ENCODE measurements at places on chromosomes 3 and 15.

GRCh38 chr3:37952564-37952963 lies 38.0 kb upstream of the VILL start:
- no peak for DNase-seq

DNA sequence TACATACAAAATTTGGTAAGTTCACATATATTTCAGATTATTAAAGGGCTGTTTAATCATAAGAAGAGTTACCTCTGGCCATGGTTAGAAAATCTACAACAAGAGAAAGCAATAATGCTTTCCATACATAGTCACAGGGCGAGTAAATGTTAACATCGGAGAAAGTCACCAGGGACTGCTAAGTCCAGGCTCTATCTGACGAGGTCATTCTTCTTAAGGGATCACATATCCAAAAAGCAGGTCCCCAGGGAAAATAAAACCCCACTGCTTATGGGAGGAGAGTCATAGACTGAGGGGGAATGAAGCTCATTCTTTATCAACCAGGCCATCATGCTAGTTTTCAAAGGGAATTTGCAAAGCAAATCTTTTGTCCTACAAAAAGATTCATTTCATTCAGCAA lies 3.1 kb downstream of the PCYT1A start:
- no peak for DNase-seq

DNA sequence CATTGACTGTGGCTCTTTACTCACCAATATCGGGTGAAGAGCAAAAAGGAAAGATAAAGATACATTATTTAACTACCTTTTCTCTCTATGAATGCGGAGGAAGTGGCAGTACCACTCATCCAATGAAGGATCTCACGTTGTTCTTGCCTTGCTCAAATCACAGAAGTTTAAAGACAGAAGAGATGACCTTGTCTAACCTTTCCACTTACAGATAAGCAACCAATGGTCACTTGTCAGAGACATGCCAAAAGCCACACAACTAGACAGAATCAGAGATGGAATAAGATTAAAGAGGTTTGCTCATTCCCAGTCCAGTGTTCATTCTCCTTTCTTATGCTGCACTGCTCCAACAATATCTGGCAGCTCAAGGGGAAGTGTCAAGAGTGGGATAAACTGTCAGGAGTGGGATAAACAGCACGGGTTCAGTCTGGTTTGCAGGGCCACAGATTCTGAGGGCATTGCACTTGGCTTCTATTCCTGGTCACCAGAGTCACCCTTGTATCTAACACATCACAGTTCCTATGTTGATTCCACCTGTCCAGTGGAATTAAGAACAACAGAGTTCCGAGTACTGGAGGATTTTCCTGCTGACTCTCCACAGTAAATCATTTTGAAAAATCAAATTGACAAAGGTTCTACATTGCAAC lies 6.7 kb downstream of the VPS13C start:
- no peak for DNase-seq

DNA sequence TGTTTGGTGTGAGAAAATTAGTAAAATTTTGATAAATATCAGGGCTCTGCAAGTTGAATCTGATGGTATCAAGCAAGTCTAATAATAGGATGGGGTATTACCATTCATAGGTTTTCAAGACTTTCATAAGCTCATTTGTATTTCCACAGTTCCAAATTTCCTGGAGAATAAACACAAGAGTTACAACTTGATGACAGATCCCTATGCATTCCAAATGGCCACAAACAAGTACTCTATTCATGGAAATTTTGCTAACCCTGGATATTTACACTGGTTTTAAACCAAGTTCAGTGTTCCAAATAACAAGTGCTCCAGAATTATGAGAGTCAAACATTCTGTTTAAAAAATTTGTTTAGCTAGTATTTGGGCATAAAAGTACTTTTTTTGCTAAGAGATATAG lies 75.0 kb upstream of the CNTN6 start:
- DNase-seq, result no peak

GRCh38 chr3:38984110-38984509 lies 67.6 kb downstream of the SCN11A start:
- no peak for DNase-seq

- no peak for DNase-seq
These were observed 16.8 kb downstream of the ATP10A start for GRCh38 chr15:25846377-25846776.

DNA sequence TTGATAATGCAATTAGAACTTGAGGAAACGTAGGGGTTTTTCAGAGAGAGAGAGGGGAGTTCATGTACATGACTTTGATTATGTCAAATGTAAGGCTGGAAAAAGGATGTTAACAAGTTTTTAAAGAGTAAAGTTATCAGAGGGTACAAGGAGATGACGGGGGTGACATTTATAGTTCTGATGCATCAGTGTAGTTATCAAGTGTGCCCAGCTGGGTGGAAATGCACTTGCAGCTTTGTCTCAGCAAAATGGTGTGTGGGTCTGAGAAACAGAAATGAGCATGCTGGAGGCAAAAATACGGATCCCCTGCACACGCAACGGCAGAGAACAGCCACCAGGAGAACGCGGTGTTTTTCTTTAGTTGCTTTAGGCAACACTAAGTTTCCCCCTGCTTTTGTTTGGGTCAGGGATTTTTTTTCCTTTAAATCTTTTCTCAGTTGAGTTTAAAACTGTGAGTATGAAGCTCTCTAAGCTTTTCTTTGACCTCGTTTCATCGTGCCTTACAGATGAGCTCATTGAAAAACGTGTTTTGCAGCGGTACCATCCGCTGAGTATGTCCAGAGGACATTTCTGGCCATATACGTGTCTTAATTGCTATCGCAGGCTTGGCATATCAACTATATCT lies 205.4 kb downstream of the PDZRN3 start:
- DNase-seq, result no peak

GRCh38 chr3:16663854-16664712 lies 58.9 kb upstream of the DAZL start:
- DNase-seq, result no peak

DNA sequence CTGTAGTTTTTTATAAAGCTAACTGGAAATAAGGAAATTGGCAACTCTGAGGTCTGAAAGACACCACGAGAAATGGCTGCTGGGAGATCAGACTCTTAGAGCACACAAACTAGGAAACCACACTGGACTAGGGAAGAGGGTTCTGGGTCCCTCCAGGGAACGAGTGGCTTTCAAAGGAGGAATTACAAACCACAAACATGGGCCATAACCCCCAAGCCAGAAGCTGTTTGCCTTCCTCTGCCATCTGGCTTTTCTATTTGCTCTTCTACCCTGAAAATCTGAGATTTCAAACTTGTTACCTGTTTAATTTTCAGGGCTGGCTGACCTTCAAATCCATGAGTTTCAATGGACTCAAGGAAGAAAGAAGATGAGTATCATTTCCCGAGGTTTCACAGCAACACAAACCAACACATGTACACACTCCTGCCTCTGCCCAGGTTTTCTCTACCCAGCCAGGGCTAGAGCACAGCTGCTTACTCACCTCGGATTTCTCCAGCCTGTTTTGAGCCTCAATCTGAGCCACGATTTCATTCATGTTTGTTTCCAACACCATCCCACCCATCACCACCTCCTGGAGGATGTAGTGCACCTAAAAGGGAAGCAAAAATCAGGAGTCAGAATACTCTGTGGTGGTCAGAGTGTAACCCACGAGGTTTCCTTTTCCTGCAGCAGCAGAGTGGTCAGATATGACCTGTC lies 22.6 kb upstream of the ANPEP start:
- DNase-seq, result no peak

DNA sequence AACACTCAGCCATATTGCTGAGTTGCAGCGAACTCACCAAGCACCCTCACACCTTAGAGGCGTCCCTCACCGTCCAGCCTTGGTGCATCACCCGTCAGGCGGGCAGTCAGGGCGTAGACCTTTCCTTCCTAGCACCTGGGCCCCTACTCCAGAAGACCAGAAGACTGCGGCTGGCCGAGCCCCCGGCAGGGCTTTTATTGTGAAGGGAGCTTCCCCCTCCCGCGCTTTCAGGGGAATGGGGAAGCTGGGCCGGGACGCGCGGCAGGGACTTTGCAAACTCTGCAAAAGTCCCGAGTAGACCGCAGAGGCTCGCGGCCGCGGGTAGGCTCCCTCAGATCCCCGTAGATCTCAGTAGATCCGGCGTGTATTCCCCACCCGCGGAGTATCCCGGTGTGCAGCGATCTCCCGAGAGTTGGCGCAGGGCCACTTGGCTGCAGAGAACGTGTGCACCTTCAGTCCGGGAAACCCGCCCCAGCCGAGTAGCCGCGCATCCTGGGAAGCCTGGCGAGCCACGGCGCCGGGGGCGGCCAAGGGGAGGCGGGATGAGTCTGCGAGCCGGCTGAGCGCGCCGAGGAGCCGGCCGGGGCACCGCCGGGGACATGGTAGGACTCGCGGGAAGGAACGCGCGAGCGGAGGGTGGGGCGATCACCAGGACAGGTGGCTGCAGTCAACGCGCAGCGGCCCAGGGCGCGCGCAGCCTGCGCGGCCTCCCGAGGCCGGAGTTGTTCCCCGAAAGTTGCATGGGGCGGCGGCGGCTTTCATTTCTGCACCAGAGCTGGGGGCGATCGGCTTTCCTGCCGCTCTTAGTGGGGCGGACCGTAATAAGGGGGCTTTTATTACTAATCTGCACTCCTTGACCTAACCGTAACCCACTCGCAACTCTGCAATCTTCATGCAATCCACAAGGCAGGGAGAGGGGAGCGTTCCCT lies at the start of gene GASK1A:
Gene GASK1A (plus strand): TSS at position 268 of the 929 bp plus-strand sequence. CDS start 332 bp downstream, at position 600.
- no peak for DNase-seq

- DNase-seq, result no peak
These were observed 26.2 kb downstream of the ZBED2 start for GRCh38 chr3:111568911-111569310.

DNA sequence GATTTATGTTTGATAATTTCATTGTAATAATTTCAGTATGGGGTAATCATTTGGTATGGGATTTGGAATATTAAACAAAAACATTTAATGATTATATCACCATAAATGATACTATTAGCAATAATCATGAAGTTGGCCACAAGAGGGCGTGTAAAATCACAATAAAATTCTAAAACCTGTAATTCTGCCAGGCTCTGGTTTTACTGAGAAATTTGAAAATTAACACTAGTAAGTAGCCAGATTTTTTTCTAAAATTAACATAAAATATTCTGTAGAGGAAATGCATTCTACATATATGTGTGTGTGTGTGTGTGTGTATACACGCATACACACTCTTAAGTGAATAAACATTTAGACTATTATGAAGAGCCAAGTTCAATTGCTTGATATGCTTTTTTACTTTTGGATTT lies 40.5 kb downstream of the FEZF2 start:
- DNase-seq, result no peak

GRCh38 chr15:99983886-99984286 lies 250.6 kb upstream of the LYSMD4 start:
- DNase-seq, result no peak

DNA sequence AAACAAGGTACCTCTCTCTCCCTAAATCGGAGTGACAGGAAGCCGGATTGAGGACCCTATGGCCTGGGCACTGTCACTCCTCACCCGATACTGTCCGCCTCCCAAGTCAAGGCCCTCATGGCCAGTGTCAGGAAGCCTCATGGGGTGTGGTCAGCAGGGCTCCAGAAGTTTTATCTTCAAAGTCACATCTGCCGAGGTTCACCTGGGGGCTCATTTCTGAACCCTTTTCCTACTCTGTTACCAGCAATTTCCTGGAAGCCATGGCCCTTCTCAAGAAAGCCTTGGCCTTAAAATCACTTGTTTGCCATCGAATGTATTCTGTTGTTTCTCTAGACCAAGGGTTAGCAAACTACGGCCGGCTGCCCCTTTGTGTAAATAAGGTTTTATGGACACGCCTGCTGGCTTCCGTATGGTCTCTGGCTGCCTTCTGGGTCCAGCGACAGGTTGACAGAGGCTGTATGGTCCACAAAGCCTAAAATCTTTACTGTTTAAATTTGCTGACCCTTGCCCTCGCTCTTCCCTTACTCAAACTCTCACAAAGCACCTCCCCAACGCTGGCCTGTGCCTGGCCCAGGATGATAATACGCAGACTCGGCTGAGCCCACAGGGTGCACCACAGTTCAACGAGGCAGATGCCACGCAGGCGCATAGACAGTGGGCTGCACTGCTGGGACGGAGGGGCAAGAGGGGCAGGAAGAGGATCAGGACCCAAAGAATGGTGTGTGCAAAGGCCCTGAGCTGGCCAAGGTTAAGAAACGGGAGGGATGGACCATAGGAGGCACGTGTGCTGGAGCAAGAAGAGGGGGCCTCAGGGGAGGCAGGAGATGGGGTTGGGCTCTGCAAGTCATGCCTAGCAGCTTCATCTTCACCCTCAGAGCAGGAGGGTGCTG lies 24.7 kb upstream of the DUSP7 start:
- DNase-seq, result no peak

DNA sequence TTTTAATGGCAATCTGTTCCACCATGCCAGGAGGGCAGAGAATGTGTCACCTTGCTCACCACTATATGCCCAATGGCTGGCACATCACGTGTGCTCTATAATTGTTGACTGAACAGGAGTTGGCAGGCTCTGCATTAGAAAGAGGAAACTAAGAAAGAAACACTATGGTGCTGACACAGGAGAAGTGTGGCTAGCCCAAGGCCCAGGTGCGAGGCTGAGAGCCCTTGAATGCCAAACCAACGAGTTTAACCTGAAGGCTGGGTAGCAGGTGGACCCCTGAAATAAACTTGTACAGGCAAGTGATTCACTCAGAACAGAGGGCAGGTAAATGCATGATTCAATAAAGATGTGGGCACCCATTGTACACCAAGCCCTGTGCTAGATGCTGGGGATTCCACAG lies 2.4 kb downstream of the CHCHD4 start:
- no peak for DNase-seq

DNA sequence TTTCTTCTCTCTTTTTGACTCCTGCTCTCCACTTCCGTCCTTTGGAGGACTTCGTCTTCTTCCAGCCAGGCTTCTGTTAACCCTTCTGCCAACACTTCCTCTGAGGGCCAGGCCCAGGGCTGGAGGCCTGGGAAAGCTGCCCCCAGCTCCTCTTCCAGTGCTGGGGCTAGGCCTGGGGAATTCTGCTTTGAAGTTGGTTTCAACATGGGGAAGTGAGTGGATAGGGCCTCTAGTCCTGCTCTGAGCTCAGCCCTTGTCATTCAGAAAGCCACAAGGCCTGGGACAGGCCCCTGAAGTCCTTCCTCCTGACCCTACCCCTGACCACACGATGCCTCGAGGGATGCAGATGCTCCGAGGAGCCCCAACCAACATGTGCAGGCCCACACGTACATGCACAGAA lies 53.9 kb upstream of the HERC1 start:
- no peak for DNase-seq

- DNase-seq, result no peak
These were observed 28.9 kb downstream of the RARB start for GRCh38 chr3:25456723-25457670.

DNA sequence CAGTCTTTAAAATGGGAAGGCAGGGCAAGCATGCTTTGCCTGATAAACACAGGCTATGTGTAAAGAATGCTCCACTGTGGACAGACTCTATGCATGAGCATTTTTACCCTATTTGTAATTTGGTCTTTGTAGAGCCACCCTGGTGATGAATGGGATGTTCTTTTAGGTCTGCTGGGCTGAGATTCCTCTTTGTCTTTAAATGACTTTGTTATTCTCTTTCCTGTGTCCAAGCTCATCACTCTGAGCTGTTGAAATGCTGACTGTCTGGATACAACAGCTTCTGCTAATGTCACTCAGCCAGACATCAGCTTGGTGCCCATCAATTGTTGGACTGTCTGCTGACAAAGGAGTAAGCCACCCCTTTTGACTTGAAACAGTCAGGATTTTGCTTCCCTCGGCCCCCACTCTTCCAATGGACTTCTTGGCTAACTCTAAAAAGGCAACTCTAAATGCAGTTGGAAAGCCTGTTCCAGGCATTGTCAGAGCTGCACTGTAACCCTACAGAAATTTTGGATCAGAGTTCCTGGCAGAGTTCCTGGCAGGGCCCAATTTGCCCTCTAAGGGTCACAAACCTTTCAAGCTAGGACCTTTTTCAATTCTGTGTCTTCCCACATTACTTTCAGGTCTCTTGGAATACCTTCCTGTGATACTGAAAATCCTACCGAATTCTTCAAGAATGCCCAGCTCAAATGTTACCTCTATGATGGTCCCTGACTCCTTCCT lies 40.5 kb upstream of the EIF1B start:
- DNase-seq, result no peak

All from Panc1 (cell line).